Fibroblast of lung (primary cell): ENCODE measurements at places on chromosomes 1 and 21.
A peak's percentile ranks its signal among the peaks of the same experiment; 100 is the strongest.

DNA sequence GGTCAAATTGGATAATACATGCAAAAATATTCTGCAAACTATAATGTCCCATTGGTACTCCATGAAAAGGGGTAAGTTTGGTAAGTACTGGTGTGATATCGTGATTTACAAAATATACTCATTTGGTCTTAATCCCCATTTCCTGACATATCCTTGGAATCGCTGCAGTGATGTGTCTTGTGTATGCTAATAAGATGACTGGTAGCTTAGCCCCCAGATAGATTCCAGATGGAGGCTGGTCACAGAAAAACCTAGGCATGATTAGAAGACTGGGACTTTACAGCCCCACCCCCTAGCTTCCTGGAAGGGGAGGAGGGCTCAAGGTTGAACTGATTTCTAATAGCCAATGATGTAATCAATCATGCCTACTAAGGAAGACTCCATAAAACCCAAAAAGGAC, 3.0 kb downstream of the VAMP4 start:
- DNase-seq = no peak

- no peak for DNase-seq
These were observed 584 bp upstream of the LTN1 start for GRCh38 chr21:28993293-28993629.

GRCh38 chr1:186494832-186495271, 33.9 kb upstream of the PDC start:
- peak; percentile 32 for DNase-seq

DNA sequence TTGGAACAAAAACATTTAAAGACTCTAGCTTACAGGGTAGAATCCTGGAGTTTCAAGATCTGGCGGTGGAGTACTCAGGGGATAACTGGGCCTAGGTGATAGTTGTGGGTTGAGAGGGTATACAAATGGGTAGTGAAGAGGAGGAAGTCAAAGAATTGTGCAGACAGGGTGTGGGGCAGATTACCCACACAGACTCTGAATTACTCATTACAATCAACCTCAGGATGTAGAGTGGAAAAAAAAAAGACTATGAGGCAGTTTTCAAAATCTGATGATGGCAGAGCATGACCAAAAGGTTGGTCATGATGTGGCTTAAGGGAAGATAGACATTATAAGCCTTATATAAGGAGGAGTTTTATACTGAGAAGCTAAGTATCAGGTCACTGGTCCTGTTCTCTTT, 44.1 kb upstream of the GLIS1 start:
- no peak for DNase-seq

DNA sequence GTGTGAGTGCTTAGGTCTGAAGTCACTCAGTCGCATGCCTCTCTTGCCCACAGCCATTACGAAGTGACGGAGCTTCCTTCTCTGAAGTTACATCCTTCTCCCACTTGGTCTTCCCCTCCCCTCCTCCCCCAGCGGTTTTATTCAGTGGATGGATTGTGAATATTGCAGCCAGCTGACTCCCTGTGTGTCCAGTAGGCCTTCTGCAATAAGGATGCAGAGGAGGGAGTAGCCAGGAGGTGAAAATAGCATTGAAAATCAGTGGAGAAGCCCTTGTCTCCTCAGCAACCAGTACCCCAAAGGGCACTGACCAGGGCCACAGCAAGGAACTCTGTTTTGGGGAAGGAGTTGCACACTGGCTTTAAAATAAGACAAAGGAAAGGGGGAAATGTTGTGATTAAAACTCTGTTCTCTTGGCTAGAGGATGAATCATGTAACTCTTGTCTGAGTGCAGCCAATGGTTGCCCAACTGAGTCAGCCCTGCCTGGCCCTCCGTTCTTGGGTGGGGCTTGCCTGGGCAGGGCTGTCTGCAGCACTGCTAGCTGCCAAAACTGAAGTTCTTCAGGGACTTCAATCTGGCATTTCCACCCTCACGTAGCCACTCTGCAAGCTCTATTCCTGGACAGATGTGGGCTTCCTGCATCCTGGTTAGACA, 4.3 kb downstream of the S100A10 start:
- DNase-seq = peak; percentile 86

GRCh38 chr1:23395154-23395724, 25.6 kb upstream of the ZNF436 start:
- no peak for DNase-seq

- DNase-seq = no peak
These were observed 214.2 kb upstream of the FOXD3 start for GRCh38 chr1:63108206-63108605.

GRCh38 chr1:187490266-187490665, 661.5 kb downstream of the PLA2G4A start:
- DNase-seq = no peak

- no peak for DNase-seq
These were observed 120.2 kb downstream of the TLR5 start for GRCh38 chr1:223022641-223023473.

- DNase-seq = no peak
These were observed 11.0 kb upstream of the AVPR1B start for GRCh38 chr1:206128196-206128595.

GRCh38 chr1:5889901-5890300, 102.3 kb downstream of the NPHP4 start:
- no peak for DNase-seq

DNA sequence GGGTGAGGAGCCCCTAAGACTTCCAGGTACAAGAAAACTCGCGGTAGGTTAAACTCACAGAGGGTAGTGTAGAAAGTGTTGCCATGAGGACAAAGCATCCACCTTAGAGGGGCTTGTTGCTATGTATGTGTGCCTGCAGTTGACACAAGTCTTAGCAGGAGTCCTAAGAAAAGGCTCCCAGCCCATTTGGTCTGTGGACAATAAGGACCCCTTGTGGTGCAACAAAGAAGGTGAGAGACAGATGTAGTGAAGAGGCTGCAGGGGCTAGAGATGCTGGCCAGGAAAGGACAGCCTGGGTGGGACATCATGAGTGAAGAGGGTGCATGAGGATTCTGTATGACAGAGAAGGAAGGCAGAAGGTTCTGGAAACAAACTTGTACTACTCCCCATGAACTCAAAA, 36.3 kb upstream of the IL10 start:
- peak; percentile 45 for DNase-seq

- DNase-seq = no peak
These were observed 33.2 kb downstream of the PRAMEF20 start for GRCh38 chr1:13443335-13443979.

DNA sequence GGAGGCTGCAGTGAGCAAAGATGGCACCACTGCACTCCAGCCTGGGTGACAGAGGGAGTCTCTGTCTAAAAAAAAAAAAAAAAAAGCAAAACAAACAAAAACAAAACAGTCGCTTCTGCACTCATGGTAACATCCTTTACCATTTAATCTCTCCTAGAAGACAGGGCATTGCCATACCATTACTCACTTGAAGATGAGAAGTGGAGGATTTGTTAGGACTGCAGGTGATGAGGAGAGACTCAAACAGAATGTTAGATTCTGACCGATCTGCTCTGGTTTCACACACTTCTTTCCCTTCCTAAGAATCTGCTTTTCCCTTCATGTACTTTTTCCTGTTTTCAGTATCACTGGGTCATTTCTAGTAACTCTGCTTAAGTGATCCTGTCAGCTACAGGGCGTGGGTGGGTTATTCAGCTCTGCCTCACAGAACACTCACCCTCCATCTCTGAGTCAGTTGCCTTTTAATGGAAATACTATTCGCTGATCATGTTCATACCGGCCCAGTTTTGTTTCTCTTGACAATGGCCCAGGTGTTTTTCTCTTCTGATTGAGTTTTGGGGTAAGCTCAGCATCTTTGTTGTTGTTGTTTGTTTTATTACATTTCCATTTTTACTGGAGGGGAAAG, 148.0 kb upstream of the ERG start:
- DNase-seq = peak; percentile 90

GRCh38 chr1:89451011-89451410, 73.6 kb upstream of the LRRC8B start:
- no peak for DNase-seq

DNA sequence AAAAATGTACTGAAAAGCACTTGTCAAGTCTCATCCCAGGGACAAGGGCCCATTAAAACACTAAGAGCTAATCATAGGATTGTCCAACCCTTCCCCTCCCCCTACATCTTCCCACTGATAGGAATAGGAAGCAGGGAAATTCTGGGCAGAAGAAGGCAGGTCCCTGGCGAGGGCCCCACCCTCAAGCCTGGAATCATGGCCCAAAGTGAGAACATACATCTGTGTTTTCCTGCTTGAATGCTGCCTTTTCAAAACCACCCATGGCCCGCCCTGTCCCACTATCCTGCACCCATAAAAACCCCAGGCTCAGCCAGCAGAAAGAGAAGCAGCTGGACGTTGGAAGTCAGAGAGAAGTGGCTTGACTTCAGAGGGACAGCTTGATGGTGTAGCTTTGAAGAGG, 4.8 kb downstream of the DNAI4 start:
- no peak for DNase-seq

DNA sequence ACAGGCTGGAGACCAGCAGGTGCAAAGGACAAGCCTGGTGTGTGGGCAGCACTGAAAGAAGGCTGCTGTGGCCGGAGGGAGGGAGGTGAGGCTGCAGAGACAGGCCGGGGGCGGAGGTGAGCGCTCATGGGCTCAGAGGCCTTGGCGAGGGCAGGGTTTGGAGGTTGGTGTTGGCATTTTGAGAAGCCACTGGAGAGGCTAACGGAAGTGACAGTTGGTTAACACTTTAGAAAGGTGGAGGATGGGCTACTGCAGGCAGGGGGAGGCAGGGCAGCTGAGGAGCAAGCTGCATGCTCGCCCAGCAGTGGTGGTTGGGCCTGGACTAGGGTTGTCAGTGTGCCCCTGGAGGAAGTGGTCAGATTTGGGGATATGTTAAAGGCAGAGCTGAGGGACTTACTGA, 37.5 kb downstream of the QSOX1 start:
- no peak for DNase-seq

DNA sequence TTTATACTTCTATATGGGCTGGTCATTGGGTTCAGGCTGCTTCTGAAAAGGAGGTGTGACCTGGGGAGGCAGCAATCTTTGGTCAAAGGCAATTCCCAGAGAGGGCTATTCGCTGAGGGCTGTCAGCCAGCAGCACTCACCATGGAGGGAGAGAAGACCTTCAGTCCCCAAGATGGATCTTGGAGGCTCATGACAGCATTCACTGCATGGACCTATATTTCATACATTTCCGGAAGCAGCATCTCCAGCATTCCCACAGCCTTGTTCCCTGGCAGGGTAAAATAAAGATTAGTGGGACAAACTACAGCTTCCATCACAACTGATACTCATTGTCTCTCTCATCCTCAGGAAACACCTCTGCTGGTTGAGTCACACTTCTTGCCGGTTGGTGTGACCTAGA, 146.6 kb downstream of the CNIH3 start:
- no peak for DNase-seq

- DNase-seq = no peak
These were observed 57.9 kb downstream of the SLAMF6 start for GRCh38 chr1:160465123-160465522.

DNA sequence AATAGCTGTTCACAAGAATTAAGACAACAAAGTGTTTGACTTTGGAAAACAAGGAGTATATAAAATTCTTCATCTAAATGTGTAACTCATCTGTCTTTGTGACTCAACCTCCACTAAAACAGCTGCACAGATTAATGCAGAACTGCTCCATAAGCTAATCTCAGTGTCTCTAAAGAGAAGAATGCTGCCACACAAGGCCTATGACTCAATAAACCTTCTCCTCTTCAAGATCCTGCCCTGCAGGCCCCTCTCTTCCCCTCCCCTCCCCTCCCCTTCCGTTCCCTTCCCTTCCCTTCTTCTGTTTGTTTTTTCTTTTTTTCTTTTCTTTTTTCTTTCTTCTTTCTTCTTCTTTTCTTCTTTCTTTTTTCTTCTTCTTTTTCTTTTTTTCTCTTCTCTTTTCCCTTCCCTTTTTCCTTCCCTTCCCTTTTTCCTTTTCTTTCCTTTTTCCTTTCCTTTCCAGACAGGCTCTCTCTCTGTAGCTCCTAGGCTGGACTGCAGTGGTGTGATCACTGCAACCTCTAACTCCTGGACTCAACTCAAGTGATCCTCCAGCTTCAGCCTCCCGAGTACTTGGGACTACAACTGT, 1052.8 kb downstream of the BRINP3 start:
- DNase-seq = peak; percentile 37

GRCh38 chr1:223219318-223219635, 76.2 kb upstream of the TLR5 start:
- no peak for DNase-seq

GRCh38 chr1:101139821-101140718, 96.7 kb upstream of the S1PR1 start:
- DNase-seq = no peak

GRCh38 chr1:48080331-48081255, 83.4 kb upstream of the TRABD2B start:
- no peak for DNase-seq

DNA sequence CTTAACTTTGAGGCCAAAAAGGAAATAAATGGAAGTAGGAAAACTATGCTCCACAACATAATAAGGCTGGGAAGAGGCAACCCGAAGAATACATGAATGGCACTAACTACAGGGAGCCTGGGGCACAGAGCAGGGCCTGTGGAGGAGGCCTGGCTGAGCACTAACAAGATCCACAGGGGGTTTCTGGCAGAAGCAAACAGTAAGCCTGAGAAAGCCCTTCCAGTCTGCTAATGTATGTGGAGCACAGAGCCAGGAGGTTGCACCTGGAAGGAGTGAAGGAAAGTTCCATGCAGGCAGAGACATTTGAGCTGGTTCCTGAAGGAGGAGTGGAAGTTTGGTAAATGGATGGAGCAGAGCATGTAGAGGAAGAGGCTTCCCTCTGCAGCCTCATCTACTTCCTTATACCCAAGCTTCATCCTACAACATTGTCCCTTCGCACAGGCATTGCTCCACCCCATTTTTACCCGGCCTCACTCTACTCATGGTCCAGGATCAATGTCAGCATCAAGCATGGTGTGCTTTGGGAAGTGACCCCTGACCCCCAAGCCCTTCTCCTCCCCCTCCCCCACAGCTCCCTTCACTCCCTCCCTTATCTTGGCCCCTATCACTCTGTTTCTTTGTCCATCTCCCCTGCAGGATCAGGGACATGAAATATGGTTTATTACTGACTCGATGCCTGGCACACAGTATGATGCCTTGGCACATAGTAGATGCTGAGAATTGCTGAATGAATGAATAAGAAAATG, 23.3 kb downstream of the SHISA4 start:
- no peak for DNase-seq

- no peak for DNase-seq
These were observed 21.0 kb upstream of the MOB3C start for GRCh38 chr1:46637444-46638083.

DNA sequence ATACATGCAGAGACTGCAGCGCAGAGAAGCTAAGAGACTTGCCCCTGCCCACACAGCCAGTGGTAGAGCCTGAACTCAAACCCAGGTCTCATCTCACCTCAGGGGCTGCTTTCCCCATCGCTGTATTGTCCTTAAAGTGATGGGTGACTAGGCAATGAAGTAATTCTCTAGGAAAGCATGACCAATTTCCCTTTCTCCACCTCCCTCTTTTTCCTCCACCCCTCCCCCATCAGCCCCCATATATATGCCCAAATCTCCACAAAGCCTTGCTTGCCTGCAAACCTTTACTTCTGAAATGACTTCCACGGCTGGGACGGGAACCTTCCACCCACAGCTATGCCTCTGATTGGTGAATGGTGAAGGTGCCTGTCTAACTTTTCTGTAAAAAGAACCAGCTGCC, at the start of gene IL24:
Gene IL24 (plus strand): TSS at position 269 of the 400 bp plus-strand sequence. CDS start 390 bp downstream, outside the sequence.
- no peak for DNase-seq

GRCh38 chr1:58765006-58765405, 18.8 kb downstream of the JUN start:
- peak; percentile 37 for DNase-seq

- DNase-seq = no peak
These were observed 25.5 kb downstream of the RGS7 start for GRCh38 chr1:241331328-241332036.

- DNase-seq = no peak
These were observed 83.0 kb upstream of the ATF3 start for GRCh38 chr1:212525479-212526110.
